Natural killer cell treated with Interleukin-12 subunit alpha and Interleukin-12 subunit beta and Interleukin-15 and Interleukin-18, amount 100 ng/mL, for 72 hours (primary cell): ENCODE measurements at places on chromosomes 13 and 19.

GRCh38 chr13:92991692-92992091 is 234.9 kb upstream of the GPC6 start:
- no peak for DNase-seq

- DNase-seq = no peak
Measured at GRCh38 chr13:93945621-93946020, 533.9 kb downstream of the DCT start.

- DNase-seq = no peak
Measured at GRCh38 chr19:28960986-28961705, 251.8 kb downstream of the UQCRFS1 start.

GRCh38 chr19:18586306-18586705 is 2.3 kb upstream of the REX1BD start:
- DNase-seq = no peak

DNA sequence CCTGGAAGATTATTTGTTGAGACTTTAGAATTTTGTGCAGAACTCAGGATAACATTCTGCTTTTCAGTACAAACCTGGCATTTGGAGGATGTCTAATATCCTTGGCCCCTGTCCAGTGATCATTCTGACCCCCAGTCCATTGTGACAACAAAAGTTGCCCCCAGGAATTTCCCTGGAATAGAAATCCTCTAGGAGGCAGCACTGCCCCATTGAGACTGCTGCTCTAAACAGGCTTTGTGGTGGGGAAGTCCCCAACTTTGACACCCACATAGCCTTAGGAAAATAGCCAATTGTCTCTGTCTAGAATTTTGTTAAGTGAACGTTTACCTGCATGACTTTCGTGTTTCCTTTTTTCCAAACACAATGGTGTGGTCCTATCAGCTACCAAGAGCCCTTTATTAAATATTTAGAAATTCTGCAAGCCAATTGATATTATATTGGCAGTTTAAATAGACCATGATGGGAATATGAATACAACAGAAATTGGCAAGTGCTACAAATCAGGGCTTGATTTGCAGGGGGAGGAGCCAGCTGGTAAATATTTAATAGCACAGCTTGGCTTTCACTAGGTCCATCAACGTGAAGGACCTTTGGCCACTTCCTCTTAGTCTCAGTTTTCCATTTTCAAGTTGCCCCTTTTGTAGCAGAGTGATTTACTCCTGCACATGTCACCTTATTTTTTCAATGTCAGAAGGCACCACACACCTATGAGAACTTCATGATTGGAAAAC is 451.7 kb downstream of the EFNB2 start:
- DNase-seq = no peak

GRCh38 chr13:65112123-65112522 is 2118.0 kb downstream of the PCDH9 start:
- DNase-seq = no peak
